ENCODE measurements at places on chromosomes 3 and 15.

GRCh38 chr15:70726753-70727152, 36.6 kb downstream of the UACA start:
- DNase-seq = no peak

GRCh38 chr15:81740416-81740815, 305.4 kb downstream of the MEX3B start:
- no peak for DNase-seq

GRCh38 chr15:31379042-31379441, 52.4 kb downstream of the KLF13 start:
- no peak for DNase-seq

- no peak for DNase-seq
Measured at GRCh38 chr3:5136919-5137429, 14.9 kb downstream of the ARL8B start.

DNA sequence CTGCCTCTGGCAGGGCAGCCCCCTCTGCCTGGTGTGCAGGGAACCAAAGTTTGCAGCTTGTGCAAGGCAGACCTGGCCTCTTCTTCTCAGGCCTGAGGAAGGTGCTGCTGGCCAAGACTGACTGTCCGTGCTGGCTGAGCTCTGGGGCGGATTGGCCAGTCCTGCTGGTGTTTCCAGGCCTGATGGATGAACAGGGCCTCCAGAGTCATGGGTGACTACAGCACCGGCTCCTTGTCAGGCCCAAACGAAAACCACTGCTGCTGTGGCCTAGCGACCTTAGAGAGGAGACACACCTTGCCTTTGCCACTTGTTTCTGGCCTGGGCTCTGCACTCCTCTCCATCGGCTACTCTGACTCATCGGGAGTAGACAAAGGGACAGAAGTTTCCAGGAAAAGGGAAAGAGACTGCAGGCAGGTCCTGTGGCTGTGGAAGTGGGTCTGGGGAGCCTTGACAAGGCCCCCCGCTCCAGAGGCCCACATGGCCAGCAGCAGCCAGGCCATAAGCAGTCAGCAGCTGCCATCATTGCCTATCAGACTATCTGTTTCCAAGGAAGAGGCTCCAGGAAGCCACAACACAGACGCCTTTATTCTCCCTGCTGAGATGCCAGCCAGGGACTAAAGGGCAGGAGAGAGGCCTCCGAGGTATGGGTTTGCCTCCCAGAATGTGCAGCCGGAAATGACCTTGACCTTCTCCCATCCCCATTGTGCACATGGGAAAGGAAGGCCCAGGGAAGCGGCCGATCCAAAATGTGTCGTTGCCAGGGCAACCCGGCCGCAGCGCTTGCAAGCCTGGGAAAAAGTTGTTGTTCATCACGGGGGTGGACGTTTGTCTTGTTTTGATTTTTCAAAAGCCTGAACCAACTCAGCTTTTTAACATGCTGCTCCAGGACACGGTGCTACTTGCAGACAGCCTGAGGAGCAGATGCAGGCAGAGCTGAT, 160.5 kb downstream of the CHSY1 start:
- DNase-seq = no peak

GRCh38 chr3:39753391-39753790, 56.0 kb upstream of the MYRIP start:
- no peak for DNase-seq

DNA sequence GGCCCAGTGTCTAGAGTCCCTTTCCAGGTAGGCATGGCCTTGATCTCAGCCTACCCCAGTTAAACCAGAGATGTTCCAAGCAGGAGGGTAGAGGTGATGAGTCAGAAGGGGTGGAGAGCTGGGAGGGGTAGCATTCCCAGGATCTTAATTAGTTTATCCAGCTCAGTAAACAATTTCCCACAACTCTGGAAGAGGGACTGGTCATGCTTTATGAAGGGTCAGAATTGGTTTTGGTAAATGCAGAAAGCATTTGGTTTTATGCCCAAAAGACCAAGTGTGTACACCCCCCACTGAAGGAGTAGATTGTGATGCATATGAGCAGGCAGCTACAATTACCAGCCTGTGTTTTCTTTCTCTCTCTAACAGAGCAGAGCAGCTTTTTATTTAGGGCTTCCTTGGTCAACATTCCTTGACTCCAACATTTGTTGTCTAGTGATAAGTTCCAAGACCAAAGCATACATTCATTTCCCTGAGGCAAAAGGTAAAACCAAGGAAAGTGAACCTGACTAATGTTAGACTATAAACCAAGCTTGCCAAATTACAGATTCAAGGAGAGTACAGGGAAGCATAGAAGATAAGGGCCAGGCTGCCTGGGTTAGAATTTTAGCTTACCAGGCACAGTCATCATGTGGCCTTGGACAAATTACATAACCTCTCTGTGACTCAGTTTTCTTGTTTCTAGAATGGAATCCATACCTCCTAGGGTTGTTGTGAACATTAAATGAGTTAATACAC, 17.6 kb downstream of the EXOSC7 start:
- DNase-seq = no peak

- no peak for DNase-seq
Measured at GRCh38 chr3:26365706-26366105, 256.9 kb upstream of the LRRC3B start.

DNA sequence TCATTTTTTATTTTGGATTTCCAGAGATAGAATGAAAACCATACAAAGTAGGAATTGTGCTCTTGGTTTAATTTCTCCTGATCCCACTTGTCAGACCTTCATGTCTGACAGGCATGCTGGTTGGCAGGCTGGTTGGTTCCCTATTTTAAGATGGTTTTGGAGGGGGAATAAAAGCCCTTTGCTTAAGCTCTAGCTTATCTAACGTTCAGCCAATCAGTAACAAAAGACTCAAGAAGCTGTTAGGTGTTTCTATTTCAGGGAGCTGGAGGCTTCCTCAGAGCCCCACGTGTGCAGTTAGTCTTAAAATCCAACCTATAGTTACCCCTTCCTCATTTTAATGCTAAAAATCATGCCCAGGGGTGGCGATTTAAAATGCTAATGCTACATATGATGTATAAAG, 40.5 kb upstream of the XIRP1 start:
- no peak for DNase-seq

GRCh38 chr3:184040010-184040409, 8.5 kb downstream of the HTR3D start:
- no peak for DNase-seq

All from GM13977 (cell line).